ENCODE measurements at places on chromosomes 11 and 22.
A peak's percentile ranks its signal among the peaks of the same experiment; 100 is the strongest.

DNA sequence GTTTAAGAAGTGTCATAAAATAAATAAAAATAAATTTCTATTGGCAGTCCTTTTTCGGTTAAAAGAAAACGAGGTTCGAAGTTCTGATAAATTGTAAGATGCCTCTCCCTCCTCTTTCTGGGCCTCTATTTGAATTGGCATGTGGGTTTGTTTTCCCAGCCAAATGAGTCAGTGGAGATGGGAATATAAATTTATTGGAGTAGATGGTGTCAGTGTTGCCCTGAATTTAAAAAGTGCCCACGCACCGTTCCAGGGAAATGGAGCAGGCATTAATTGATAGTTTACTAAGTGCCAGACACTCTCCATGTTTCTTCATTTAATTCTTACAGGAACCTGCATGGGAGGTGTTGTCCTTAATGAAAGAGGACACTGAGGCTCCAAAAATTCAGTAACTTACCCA lies 119.2 kb downstream of the FEZ1 start:
- DNase-seq: no peak

- no peak for DNase-seq
Observed at GRCh38 chr11:3977078-3977477, 117.5 kb upstream of the RRM1 start.

DNA sequence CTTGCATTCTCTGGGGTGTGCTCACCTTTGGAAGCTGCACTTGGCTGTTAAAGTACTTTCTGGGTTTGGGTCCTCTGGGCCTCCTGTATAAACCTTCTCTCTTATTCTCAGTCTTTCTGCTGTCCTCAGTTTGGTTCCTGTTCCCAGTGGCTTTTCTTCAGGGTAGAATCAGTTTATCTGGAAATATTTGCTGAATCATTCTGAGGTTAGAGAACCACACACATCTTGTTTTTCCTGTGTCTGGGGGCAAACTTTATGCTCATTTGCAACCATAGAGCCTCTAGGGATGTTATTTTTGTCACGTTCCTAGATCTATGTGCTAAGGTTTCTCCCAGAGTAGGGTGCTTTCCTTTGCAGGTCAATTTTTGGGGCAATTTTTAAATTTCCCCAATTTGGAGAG lies 224.3 kb upstream of the C11orf87 start:
- no peak for DNase-seq

DNA sequence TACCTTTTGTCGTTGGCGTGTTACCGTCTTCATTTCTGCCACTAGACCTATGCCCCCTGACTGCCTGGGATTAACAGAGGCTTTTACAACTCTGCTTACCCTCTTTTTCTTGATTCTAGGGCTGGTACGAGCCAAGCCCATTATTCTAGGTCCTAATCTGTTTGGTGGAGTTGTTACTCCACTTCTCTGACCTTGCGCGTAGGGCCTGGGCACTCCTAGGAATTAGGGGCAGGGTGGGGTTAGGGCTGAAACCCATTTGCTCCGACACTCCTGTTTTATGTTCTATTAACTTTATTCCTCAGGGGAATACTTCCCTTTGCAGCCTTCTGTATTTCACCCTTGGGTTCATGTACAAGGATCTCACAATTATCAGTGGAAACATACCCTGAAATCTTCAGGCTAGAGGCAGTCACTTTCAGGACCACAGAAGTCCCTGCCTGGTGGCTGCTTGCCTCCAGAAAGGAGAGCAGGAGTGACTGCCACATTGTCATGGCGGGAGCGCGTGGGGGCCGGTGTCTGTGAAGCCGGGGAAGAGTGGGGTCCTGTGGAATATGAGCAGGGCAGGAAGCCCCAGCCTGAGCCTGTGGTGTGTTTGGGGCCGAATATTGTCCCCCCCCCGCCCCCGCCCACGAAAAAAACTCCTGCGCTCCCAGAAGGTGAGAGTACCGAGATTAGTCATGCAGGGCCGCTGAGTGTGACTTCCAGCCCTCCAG lies 731 bp upstream of the SLC37A2 start:
- DNase-seq: no peak

- peak; percentile 60 for DNase-seq
Observed at GRCh38 chr11:88424881-88425280, 87.3 kb upstream of the CTSC start.

GRCh38 chr11:37786214-37786755 lies 1188.2 kb upstream of the RAG2 start:
- no peak for DNase-seq

DNA sequence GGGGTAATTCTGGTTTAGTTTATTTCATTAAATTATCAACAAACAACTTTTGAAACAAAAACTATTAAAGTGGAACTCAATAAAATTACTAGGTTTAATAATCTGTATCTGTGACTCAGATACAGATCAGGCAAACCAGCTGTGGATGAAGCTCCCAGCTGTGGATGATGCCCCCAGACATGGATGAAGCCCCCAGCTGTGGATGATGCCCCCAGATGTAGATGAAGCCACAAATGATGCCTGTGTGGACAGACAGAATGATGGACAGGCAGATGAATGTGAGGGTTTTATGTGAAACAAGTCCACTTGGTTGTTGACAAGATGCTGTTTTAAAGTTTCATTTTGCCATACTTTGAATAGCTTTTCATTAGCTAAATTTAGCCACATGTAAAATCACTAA lies 5.8 kb upstream of the ZNF74 start:
- no peak for DNase-seq

- DNase-seq: peak; percentile 45
Observed at GRCh38 chr22:43955883-43956782, 891 bp downstream of the SAMM50 start.

Data from T-helper 2 cell (primary cell).